Activated naive CD8-positive, alpha-beta T cell treated with anti-CD3 and anti-CD28 coated beads for 36 hours (primary cell): ENCODE measurements at places on chromosomes 1 and 21.
A peak's percentile ranks its signal among the peaks of the same experiment; 100 is the strongest.

- H3K4me1 ChIP-seq: peaks cover 21% of the 10 kb centered on the region
- H3K27me3 ChIP-seq: no peaks in the 10 kb centered on the region
- no peak overlapping the region for H3K4me3 ChIP-seq
- no peak for DNase-seq
- peak overlapping the region; percentile 14 for H3K27ac ChIP-seq
- peaks cover 35% of the 10 kb centered on the region for H3K36me3 ChIP-seq
Measured at GRCh38 chr1:3886691-3887090, 13.4 kb downstream of the C1orf174 start.

- peaks cover 37% of the 10 kb centered on the region for H3K27me3 ChIP-seq
- H3K4me3 ChIP-seq: no peak overlapping the region
- H3K4me1 ChIP-seq: no peaks in the 10 kb centered on the region
- no peak for DNase-seq
- H3K36me3 ChIP-seq: no peaks in the 10 kb centered on the region
- H3K27ac ChIP-seq: no peak overlapping the region
Measured at GRCh38 chr1:18009055-18009454, 98.5 kb upstream of the IGSF21 start.

DNA sequence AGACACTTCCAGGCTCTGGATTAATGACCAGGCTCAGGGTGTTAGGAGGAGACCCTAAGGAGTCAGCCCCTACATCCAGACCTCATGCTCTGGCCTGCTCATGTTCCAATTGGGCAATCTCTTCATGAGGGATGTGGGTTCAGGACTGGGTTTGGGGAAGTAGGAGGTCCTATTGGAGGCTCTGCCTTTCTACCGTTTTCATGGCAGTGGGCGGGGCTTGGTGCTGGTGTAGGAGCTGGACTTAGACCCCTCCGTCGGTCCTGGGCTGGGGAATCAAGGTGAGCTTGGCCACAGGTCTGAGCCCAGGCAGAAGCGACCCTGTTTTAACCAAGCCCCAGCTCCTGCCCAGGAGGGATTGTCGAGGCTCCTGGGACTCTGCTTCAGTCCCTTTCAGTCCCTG lies 123.4 kb downstream of the PRDM16 start:
- H3K4me1 ChIP-seq: no peaks in the 10 kb centered on the region
- no peak overlapping the region for H3K27ac ChIP-seq
- no peaks in the 10 kb centered on the region for H3K36me3 ChIP-seq
- H3K4me3 ChIP-seq: no peak overlapping the region

GRCh38 chr1:93869653-93870052 lies 9.4 kb downstream of the DNTTIP2 start:
- H3K36me3 ChIP-seq: peaks cover 31% of the 10 kb centered on the region
- DNase-seq: no peak
- H3K4me1 ChIP-seq: peaks cover 10% of the 10 kb centered on the region
- H3K27me3 ChIP-seq: no peaks in the 10 kb centered on the region
- H3K4me3 ChIP-seq: no peak overlapping the region

- DNase-seq: peak; percentile 8
- H3K27ac ChIP-seq: peak overlapping the region; percentile 96
- H3K4me1 ChIP-seq: peaks cover 31% of the 10 kb centered on the region
- no peaks in the 10 kb centered on the region for H3K27me3 ChIP-seq
- H3K36me3 ChIP-seq: peaks cover 15% of the 10 kb centered on the region
Measured at GRCh38 chr1:179129702-179130473, 48.0 kb downstream of the TOR3A start.

DNA sequence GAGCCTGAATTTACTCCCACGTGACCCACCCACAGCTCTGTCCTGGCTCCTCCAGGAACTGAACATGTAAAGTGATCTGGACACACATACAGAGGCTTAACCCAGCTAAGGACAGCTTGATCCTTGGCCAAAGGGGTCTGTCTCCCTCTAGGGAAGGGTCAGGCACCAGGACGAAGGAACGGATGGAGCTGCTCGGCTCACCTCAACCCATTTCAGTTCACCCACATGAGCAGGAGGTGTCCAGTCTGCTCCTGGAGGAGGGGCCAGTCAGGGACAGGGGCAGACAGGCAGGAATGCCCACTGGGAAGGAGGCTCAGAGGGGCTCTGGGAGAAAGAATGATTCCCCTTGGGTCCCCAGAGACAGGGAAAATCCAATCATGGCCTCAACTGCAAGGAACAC lies 567.2 kb downstream of the PTPRU start:
- no peak overlapping the region for H3K27ac ChIP-seq
- H3K27me3 ChIP-seq: peaks cover 8% of the 10 kb centered on the region
- no peaks in the 10 kb centered on the region for H3K4me1 ChIP-seq
- H3K36me3 ChIP-seq: no peaks in the 10 kb centered on the region
- DNase-seq: no peak

DNA sequence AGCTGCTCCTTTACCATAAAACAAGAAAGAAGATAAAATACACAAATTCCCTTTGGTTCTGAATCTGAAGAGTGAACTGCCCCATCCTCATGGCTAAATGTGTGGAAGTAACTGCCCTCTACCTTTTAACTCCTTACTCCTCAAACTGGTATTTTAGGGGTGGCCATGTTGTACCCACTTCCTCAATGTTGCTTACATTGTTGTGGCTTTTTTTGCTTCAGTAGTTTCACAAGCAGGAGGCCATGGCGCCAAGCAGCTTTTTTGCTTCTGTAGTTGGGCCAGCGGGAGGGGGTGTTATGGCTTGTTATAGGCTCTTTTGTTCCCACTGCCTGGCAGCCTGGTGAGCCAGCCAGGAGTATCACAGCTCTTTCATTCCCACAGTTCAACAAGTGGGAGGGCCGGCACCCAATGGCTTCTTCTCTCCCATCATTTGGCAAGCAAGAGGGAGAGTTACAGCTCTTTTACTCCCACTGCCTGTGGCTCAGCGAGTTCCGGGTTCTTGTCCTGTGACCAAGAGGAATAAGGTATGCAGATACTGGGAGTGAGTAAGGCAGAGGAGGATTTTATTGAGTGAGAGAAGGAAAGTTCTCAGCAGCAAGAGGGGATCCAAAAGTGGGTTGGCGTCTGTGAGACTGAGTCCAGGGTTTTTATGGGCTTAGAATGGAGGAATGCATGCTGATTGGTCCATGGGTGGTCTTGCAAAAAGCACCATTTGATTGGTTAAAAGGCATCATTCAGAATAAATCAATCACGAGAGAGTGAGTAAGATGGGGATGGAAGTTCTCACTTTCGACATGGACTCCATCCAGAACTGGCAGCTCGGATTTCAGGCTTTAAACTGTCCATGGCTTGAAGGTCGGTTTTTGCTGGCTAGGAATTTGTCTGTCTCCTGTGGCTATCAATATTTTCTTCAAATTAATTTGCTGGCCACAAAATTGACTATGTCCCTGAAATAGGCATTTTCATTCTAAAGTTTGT lies 429.6 kb downstream of the HLX start:
- no peak overlapping the region for H3K27ac ChIP-seq
- no peaks in the 10 kb centered on the region for H3K36me3 ChIP-seq
- no peaks in the 10 kb centered on the region for H3K4me1 ChIP-seq
- no peak for DNase-seq
- peaks cover 3% of the 10 kb centered on the region for H3K27me3 ChIP-seq
- H3K4me3 ChIP-seq: no peak overlapping the region
